ENCODE measurements at places on chromosomes 5 and 9. TPM values are rescaled to one million over a fixed set of nuclear protein-coding genes. Genes with fewer than 3 reads are reported as not detected.

DNA sequence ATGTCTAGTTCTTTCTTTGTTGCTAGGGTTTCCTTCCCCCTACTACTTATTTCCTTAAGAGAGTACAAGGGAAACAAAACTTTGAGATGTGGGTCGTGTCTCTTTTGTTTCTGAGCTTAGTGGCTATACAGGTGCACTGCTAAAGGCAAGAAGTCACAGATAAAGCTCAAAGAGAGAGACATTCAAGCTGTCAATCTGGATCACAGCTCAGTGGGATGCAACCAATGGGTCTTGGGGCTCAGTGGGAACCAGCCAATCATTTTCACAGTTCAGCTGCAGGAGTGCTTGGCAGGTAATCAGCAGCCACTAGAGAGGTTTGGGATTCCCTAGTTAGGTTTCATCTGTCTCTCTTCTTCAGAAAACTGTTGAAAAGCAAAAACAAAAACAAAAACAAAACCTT, 135.4 kb upstream of the SGCD start:
- H3K27ac ChIP-seq: no peak overlapping the region
- H3K36me3 ChIP-seq: no peaks in the 10 kb centered on the region
- H3K27me3 ChIP-seq: no peaks in the 10 kb centered on the region
- no peaks in the 10 kb centered on the region for H3K4me1 ChIP-seq
- no peak for DNase-seq

The FER gene
- 10.1 TPM for polyA plus RNA-seq

The AFAP1L1 gene
- 80.3 TPM for polyA plus RNA-seq

DNA sequence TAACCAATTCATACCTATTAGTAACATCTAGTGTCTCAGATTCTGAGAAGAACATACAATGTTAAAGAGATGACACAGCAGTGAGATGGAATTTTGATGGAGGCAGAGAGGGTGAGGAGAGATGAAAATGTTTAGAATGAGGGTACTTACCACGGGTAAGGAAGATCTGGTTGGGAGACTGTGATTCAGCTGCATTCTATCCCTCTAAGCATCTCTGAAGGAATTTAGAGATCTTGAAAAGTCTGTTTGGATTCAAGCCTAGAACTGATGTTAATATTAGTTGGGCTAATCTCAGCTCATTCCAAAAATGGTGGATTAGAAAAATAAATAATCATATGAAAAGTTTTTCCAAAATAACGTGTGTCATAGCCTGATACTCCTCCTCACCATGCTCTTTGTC, 191.5 kb upstream of the CLINT1 start:
- H3K36me3 ChIP-seq: no peaks in the 10 kb centered on the region
- H3K4me3 ChIP-seq: no peak overlapping the region
- no peak overlapping the region for H3K27ac ChIP-seq

DNA sequence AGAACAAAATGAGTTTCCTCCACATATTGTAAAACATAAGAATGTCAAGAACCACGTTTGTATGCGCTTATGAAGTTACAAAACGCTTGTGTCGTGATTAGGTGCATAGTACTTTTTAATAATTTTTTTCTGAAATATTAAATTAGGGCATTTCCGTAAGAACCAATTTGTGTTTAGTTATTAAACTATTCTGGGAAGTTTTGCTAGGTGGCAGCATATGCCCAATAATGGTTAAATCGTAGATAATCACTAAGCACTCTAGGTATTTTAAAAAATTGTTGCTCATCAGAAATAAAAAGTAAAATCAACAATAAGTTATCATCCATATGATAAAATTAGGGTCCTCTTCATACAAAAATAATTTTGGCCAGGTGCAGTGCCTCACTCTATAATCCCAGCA, 5.4 kb downstream of the SRFBP1 start:
- no peaks in the 10 kb centered on the region for H3K27me3 ChIP-seq
- H3K36me3 ChIP-seq: no peaks in the 10 kb centered on the region
- no peak overlapping the region for H3K4me3 ChIP-seq
- H3K27ac ChIP-seq: no peak overlapping the region
- peak; percentile 47 for DNase-seq
- H3K4me1 ChIP-seq: peaks cover 4% of the 10 kb centered on the region

The ARSI gene
- polyA plus RNA-seq: 6.7 TPM

DNA sequence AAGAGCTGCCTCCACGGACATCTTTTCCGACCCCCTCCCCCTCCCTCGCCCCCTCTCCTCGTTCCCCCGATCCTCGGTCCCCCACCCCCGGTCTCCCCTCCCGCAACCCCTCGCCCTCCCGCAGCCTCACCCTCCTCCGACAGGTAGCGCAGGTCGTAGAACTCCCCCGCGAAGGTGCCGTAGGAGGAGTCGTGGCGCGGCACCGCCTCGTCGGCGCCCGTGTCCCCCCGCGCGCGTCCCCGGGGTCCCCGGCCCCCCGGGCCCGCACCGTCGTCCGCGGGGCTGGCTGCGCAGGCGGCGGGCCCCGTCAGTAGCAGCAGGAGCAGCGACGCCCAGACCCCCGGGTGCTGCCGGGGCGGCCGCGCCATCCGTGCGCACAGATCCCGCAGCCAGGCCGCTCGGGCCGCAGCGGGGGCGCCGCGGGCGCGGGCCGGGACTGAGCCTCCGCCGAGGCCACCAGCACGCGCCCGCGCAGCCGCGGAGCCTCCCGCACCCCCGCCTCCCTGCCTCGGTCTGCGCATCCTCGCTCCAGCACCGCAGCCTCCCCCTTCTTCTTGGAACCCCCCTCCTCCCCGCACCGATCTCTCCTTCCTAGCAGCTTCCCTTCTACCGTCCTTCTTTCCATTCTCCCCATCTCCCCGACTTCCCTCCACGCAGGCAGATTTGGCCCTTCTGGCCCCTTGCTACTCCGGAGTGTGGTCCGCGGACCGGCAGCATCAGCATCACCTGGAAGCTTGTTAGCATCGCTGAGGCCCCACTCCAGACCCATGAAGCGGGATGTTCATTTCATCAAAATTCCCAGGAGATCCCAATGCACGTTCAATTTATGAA, at the start of gene FRRS1L:
Gene FRRS1L, minus strand, starts transcription at position 479 of the 831 bp plus-strand sequence. Its CDS starts 111 bp downstream, at position 368.
- no peaks in the 10 kb centered on the region for H3K4me1 ChIP-seq
- H3K27me3 ChIP-seq: peaks cover 24% of the 10 kb centered on the region
- DNase-seq: peak; percentile 46

GRCh38 chr5:1449081-1449630, 3.9 kb upstream of the SLC6A3 start:
- no peak overlapping the region for H3K4me3 ChIP-seq
- DNase-seq: no peak
- H3K36me3 ChIP-seq: no peaks in the 10 kb centered on the region
- H3K4me1 ChIP-seq: peaks cover 8% of the 10 kb centered on the region
- H3K27me3 ChIP-seq: peaks cover 56% of the 10 kb centered on the region

GRCh38 chr9:69134412-69134811, 39.7 kb upstream of the TJP2 start:
- no peak overlapping the region for H3K4me3 ChIP-seq
- H3K36me3 ChIP-seq: no peaks in the 10 kb centered on the region
- DNase-seq: no peak
- H3K27me3 ChIP-seq: no peaks in the 10 kb centered on the region

Data from muscle of leg (tissue), 16 donors.